ENCODE measurements at places on chromosomes 7 and 10. TPM values are rescaled to one million over a fixed set of nuclear protein-coding genes. Genes with fewer than 3 reads are reported as not detected.
A peak's percentile ranks its signal among the peaks of the same experiment; 100 is the strongest.

Gene PHYHIPL
- not detected for total RNA-seq

Gene CPXM2
- under 0.01 TPM for total RNA-seq

Gene NRG3
- not detected for total RNA-seq

Gene RTKN2
- total RNA-seq: 0.79 TPM

Gene OR6V1
- total RNA-seq: not detected

Gene HOXA10
- total RNA-seq: not detected

- DNase-seq: no peak
Measured at GRCh38 chr10:7832060-7832459, 13.8 kb downstream of the TAF3 start.

DNA sequence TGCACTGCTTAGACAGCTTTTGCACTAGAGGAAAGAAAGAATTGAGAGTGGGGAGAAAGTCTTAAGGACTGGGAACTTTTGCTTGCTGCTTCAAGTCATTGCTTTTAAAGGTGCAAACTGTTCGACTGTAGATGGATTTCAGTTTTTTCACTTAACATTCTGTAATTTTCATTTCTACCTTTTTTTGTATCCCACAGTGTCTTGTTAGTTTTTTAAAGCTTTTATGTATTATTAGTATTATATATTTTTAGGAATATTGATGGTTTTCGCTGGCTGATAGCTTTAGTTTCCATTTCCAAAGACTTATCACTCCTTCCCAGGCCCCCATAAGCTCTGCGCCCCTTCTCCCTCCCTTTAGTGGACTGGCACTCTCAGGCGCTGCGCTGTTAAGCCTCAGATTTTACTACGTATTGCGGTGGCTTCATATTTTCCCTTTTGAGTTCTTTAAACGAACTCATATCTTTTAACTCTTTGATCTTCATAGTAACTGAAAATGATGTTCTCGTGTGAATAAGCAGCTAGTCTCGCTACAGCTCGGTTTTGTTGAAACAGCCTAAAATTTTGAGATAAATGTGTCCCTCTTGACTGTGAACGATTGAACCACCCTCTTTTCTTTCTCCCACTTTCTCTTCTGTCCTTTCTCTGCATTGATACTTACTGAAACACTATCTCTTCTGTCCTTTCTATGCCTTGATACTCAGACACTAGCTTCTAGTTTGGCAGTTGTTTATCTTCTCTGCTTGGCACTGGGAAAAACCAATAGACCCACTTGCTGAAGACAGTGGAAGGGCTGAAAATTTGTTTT lies 2.5 kb upstream of the ETV1 start:
- DNase-seq: no peak

DNA sequence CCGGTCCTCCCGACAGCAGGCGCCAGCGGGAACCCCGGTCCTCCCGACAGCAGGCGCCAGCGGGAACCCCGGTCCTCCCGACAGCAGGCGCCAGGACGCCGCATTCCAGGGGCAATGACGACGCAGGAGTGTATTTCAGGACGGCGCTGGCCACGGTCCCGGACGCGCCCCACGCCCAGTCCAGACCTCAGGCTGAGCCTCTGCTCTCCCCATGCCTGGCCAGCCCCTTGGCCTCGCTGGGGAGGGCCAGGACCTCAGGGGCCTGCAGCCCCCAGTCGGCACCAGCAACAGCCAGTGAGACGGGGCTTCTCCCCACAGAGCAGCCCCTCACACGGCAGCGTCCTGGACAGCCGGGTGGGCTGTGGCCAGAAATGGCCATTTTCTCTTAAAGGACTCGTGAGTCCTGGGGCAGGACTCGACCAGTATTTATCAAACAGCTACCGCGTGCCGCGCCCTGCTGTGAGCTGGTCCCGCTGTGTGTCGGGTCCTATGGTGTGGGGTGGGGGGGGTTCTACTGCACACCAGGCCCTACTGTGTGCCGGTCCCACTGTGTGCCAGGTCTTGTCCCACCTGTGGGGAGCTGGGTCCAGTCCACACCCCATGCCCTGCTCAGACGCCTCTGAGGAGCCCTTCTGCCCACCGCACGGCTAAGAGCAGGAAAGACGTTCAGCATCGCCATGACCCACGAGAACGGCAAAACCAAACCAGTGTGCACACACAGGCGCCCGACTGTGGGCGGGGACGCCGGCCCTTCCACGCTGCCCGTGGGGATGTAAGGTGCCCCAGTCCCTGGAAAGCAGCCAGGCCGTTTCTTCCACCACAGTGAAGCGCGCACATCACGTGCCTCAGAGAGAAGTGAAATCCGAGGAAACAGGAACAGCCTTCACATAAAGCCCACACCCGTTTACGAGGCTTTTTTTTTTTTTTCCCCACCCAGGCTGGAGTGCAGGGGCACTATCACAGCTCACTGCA lies 33.3 kb downstream of the GET4 start:
- no peak for DNase-seq

- DNase-seq: no peak
Measured at GRCh38 chr7:49787980-49788379, 14.5 kb downstream of the VWC2 start.

DNA sequence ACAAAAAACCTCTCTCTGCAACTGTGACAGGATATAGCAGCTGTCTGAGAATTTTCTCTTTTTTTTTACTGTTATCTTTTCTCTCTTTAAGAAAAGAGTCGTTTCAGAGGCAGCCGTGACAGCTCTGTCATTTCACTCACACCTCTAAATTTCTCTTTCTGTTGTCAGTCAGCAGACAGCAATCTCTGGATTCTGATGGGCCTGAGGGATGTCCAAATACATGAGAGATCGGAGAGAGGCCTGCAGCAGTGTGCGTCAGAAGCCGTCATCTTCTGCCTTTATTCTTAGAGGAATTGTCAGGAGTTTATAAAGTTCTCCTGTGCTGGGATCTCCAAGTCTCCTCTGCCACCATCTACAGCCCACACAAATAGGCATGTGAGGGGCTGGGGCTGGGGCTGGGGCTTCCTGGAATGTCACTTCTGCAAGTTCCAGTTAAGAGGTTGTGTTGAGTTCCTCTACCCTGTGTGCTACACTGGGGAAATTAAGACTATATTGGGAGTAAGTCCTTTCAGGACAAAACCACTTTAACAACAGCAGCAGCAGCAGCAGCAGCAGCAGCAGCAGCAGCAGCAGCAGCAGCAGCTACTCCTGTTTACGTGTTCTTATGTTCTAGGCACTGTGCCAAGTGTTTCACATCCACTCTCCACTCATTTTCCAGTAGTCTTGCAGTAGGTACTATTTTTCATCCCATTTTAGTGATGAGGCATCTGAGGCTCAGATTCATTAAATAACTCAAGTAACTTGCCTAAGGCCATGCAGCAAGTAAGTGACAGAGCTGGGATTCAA lies 541.3 kb downstream of the LRMDA start:
- peak; percentile 32 for DNase-seq

GRCh38 chr10:44963772-44964633 lies 4.4 kb downstream of the RASSF4 start:
- no peak for DNase-seq

GRCh38 chr7:132614428-132615318 lies 38.4 kb upstream of the PLXNA4 start:
- no peak for DNase-seq
